Activated naive CD4-positive, alpha-beta T cell (primary cell): ENCODE measurements at places on chromosomes 7 and 10.
A peak's percentile ranks its signal among the peaks of the same experiment; 100 is the strongest.

DNA sequence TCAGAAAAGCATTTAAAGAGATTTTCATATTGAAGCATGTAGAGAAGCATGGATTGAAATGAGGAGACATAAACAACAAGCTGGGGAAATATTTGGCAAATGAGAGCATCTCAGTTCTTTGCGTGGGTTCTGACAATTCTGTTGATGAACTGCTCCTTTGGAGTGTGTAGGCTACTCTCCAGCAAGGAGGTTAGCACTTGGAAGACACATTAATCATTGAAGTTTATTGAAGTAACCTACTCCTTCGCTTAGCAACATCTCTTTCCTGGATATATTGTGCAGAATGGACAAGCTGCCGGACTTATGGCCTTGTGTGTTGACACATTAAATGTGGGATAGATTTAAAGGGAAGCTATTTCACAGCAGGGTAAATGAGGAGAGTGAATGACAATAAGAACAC is 354.5 kb upstream of the VWC2 start:
- DNase-seq, result no peak

GRCh38 chr7:75892634-75893272 is 13.9 kb downstream of the RHBDD2 start:
- no peak for DNase-seq

- DNase-seq, result no peak
These were observed 45.8 kb upstream of the SKAP2 start for GRCh38 chr7:26910221-26910620.

- DNase-seq, result no peak
These were observed 349.4 kb downstream of the EXOC4 start for GRCh38 chr7:133602291-133602690.

DNA sequence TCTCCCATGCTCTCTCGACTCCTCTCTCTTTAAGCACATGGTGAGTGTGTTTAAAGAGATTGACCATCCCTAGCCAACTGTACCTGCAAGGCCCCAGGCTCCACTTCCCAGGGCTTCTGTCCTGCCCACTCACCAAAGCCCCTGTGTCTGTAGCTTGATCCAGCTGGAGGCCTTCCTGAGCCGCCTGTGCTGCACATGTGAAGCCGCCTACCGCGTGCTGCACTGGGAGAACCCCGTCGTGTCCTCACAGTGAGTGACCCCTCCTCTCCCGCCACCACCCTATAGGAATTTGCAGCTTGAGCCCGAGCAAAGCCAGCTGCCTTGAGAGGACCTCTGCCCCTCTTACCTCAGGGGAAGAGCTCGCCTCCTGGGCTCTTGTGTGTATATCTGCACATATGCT is 11.2 kb downstream of the ZFYVE27 start:
- DNase-seq, result no peak

DNA sequence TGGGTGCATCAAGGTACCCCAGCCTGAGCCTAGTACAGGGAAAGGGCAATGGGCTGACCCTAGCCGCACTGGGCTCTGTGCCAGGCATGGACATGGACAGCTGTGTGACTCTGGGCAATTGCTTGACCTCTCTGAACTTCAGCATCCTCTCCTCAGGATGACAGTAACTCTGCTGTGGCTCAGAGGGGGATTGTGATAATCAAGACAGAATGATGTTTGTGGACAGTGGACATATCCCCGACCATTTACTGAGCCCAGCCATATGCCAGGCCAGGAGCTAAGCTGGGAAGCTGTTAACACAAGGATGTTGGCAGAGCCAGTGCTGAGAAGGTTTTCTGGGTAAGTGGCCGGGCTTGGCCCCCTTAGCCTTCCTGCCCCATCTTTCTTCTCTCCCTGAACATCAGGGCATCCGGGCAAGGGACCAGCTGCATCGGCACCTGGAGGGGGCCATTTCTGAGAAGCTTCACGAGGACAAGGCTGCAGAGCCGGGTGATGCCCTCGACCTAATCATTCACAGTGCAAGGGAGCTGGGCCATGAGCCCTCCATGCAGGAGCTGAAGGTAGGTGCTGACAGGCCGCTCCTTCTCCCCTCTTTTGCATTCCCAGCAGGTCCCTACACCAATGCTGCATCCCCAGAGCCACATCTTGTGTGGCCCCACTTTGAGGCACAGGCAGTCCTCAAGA is 3.5 kb downstream of the CYP26C1 start:
- DNase-seq, result no peak

DNA sequence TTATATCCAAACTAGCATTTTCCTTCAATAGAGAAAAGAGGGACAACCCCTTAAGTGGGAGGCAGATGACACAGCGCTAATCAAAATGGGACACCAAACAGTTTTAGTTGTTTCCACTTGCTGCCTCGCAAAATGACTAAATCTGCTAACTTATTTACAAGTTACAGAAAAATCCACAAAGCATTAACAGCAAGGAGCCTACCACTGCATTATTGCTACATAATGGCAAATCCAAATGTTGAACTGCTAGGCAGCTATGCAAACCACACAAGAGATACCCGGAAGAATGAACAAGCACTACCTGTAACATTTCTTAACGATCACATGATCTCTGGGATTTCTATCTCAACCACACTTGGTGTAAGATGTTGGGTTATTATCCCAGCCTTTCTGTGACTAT is 96.7 kb downstream of the SFMBT2 start:
- DNase-seq, result no peak

- no peak for DNase-seq
These were observed 84.9 kb upstream of the SKAP2 start for GRCh38 chr7:26949319-26949718.

DNA sequence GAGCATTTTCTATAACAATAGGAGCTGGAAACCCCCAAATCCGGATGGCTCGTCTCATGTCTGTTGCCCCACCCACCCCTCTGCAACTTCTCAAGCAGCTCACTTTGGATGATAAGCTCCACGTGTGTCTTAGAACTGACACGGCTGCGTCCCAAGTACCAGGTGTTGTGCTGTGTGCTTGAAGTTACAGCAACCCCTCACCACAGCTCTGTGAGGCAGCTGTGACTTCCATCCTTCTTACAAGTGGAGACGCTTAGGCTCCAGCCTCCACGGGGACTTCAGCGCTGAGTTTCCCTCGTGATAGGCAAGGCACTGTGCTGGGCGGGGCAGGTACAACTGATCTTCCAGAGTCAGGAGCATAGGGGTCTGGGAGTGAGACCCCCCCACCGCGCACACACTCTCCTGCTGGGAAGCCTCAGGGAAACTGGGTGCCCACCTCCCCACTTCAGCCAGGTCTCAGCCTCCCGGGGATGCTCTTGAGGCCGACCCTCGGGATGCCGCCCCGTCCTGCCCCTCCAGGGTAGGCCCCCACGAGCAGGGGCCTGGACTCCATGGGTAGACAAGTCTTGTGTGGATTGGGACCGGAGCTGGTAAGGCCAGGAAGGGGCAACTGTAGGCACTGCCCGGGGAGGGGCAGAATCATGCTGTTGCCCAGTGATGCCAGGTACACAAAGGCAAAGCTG is 31.4 kb downstream of the EN2 start:
- no peak for DNase-seq

DNA sequence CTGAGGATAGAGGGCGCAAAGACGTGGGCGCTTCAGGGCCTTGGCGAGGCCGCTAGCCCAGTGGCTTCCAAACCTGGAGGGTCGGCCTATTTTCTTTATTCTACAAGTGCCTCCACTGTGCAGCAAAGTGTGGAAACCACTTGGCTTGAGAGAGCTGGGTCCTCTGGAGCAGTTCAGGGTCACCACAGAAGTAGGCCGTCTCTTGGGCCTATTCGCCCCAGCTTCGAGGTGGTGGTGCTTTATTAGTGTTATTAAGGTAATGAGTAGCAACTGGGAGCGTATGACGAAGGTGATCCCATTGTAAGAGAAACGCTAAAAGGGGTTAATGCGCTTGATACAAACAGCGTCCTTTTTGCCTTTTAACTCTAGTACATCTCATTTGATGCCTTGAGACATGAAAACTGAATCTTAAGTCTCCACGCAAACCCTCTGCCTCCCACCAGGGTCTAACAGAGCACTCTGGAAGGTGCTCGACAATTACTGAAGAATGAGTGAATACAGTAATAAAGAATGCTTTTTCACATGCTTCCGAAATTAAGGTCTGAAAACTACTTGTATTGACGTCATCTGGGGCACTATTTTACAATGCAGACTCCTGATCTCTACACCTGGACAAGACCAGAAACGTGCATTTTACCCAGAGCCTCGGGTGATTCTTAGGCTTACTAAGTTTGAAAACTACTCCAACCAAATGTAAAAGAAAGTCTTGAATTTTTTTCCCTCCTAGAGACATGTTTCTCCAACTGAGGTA is 647 bp upstream of the GSAP start:
- no peak for DNase-seq

DNA sequence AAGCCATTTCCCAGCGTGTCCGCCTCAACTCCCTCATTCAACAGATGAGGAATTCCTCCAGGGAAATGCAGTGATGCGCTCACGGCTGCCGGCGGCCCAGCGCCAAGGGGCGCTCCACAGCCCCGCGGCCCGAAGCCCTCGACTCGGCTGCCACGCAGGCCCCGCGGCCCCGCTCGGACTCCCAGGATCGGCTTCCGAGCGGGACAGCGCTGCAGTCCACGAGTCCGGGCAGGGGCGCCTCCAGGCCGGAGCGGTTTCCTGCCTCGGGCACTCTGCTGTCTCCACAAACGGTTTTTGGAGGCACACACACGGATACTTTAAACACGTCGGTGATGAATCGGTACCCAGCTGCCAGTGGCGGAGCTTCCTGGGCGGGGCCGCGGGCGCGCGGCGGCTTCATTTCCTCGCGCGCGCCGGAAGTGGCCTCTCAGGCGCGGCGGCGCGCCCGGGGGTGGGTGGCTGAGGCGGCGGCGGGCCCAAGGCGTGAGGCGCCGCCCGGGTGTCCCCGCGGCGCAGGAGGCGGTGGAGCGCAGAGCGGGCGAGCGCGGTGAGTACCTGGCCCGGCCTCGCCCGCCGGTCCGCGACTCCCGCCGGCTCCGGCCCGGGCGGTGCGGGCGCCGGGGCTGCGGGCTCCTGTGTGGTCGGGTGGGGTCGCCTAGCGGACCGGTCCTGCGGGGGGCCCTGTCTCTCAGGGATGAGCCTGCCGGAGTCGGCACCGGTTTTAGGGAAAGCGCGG is at the start of gene CSGALNACT2:
Gene CSGALNACT2 (plus strand): TSS at position 425 of the 736 bp plus-strand sequence. CDS start 16,705 bp downstream, outside the sequence.
- DNase-seq, result peak; percentile 65
